ENCODE measurements at places on chromosomes 16 and 17.

DNA sequence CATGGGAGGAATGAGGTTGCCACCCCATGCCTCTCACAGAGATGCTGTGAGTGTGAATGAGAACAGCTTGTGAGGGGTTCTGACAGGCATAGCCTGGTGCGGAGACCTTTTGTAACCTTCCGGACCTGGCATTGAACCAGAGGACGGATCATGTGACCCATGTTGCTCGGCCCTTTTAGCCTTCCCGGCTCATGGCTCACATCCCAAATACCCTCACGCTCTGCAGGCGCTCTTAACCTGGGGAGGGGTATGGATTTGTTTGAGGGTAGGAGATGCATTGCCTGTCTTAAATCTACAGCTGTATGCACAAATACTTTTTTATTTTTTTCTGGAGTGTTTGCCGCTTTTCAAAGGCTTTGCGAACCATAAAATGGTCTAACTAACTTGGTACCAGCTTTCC is 102.4 kb upstream of the CRHR1 start:
- DNase-seq, result no peak

DNA sequence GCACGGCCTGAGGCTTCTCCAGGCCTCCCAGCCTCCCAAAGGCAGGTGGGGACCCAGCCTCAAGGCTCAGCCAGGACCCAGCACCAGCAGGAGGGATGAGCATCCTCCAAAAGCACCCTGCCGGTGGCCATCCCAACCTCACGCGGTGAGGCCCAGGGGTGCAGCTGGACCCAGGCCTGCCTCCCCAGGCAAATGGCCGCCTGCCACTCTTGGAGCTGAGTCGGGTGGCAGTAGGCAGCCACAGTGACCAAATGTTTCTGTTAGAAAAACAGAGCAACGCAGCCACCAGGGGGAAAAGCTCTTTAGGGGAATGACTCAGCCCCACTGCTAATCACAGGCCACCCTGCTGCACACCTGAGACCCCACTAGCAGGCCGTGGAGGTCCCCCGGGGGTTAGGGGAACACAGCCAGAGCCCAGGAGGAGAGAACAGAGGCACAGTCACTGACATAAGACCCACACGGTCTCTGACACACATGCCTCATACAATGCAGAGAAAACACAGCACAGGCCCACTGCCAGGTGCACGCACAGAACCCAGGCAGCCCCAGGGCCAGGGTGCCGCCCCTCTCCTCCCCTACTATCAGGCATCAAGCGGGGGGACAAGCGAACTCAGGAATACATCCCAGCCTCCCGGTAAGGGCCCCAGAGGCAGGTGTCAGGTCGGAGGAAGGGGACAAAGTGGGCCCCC is 12.4 kb downstream of the BCAR1 start:
- no peak for DNase-seq

- DNase-seq, result no peak
Measured at GRCh38 chr16:70809392-70810060, 8.6 kb upstream of the VAC14 start.

DNA sequence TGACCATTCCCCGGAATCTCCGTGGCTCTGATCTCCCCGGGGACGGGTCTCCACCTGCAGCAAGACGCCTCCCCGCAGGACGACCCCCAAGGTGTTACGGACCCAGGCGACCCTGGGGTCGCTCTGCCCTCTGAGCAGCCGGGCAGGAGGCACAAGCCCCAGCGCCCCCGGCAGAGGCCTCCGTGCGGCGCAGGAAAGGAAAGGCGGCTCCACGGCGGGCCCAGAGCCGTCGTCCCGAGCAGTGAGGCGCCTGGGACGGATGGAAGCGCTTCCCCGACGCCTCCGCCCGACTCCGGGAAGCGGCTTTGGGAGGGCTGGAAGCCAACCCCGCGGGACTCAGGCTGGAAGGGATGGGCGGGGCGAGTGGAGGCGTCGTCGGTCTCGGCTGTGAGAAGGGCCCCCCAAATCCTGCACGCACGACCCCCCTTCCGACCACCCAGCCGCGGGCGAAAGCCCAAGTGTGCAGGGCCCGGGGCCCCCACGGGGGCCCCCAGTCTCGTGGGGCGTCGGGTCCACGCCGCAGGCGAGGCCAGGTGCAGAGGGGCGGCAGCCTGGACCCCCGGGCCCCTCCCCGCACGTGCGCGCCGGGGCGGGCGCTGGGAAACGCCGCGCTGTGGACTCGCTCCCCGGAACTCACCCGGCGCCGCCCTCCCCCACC is 32.7 kb upstream of the RPH3AL start:
- peak; percentile 13 for DNase-seq

GRCh38 chr17:47802341-47803022 is 19.1 kb downstream of the OSBPL7 start:
- DNase-seq, result peak; percentile 57

DNA sequence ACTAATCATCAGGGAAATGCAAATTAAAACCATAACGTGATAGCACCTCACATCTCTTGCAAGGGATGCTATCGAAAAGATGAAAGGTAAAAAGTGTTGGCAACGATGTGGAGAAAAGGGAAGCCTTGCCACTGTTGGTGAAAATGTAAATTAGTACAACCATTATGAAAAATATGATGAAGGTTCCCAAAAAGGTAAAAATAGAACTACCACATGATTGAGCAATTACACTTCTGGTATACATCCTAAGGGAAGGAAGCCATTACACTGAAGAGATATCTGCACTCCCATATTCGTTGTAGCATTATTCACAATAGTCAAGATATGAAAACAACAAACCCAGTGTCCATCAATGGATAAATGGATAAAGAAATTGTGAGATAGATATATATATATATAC is 21.5 kb downstream of the ABCA10 start:
- no peak for DNase-seq

GRCh38 chr16:65062736-65063583 is 58.9 kb downstream of the CDH11 start:
- DNase-seq, result no peak

- no peak for DNase-seq
Measured at GRCh38 chr17:28746611-28747050, 2.8 kb downstream of the TRAF4 start.

- DNase-seq, result no peak
Measured at GRCh38 chr17:27429666-27430382, 26.4 kb upstream of the KSR1 start.

DNA sequence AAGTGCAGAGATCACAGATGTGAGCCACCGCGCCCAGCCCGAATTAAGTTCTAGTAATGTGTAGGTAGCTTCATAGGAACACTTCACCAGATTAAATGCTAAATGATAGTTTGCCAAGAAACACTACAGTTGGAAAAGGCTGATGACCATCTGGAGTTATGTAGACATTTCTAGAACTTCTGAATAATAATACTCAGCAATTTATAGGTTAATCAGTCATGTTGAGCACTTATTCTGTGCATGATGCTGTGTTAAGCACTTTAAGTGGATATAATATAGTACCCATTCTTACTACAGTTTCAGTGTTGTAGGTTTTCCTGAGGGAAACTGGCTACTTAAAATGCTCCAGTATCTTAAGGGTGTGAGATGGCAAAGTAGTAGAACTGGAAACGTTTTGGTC is 45.2 kb downstream of the NUP93 start:
- no peak for DNase-seq

DNA sequence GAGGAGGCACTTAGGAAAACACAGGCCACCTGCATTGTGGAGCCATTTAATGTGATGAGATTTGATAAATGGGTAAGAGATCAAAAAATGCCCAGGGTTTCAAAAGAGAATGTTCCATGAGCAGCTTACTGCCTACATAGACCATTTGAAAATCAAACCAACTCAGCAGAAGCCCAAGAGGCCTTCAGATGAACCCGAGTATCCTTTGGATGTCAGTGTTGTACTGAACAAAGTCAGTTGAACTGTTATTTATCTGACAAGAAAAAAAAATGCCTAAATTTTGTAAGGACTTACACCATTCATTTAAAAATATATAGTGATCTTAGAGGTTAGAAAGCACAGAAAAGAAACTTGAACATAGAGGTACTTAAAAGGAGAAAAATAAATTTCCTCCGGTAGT is 381.7 kb downstream of the ZFHX3 start:
- no peak for DNase-seq

DNA sequence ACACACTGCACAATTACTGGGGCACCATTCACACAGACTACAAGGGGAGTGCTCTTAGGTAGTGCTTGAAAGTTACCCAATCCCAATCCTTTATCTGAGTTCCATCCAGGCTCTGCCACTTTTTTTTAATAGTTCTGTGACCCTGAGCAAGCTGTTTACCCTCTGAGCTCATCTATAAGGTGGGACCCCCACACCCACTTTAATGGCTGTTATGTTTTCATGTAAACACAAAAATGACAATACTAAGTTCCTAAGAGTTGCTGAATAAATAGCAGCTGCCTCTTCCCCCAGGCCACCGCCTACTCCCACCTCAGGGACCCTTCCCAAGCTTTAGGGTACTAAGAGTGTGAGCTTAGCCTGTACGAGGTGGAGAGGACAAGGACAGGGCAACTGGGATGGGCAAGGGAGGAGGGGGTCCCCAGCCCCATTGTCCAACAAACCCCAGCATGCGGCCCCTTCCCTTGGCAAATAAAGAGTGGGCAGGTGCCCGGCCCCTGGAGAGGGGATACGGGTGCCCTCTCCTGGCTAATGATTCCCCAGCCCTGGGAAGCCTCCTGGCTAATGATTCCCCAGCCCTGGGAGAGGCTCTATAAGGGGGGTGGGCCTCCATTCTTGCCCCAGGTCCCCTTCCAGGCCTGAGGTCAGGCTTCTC is 14.6 kb downstream of the SLC13A2 start:
- no peak for DNase-seq

- DNase-seq, result no peak
Measured at GRCh38 chr17:27415120-27415795, 41.0 kb upstream of the KSR1 start.

DNA sequence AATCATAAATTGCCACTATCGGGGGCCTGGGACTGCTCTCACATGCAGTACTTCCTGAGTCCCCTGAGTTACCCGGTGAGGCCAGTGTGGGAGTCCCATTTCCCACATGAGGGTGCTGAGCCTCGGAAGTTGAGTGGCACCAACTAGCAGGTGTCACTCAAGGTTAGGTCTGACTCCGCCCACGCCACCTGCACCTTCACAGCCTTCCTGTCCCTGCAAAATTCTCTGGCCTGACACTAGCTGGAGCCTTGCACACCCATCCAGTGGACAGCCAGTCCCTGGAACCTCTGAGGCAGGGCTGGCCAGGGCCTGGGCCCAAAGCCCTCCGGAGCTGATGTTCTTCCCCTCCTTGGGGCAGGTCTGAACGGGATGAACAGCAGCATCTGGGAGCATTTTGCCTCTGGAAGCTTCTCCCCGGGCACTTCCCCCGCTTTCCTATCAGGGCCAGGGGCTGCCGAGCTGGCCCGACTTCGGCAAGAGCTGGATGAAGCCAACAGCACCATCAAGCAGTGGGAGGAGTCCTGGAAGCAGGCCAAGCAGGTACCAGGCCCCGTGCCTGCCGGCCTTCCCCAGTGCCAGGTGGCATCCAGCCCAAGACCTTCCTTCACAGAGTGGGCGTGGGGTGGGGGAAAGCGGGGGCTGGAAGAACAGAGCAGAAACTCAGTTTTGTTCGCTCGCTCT is 21.9 kb downstream of the UNC13D start:
- peak; percentile 32 for DNase-seq

DNA sequence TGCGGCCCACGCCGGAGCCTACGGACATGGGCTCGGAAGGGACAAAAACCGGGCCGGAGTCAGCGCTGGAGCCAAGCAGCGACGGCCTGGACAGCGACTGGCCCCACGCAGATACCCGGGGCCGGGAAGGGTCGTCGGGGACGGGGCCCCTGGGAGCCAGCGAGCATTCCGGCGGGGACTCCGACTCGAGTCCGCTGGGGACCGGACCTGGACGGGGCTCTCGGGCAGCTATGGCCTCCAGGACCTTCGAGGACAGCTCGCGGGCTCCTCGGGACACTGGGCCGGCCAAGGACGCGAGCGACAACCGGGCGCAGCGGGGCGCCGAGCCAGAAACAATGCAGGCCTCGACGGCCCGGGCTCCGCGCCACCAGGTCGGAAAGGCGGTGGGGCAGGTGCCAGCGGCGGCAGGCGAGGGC is 1.0 kb downstream of the MYO15B start:
- peak; percentile 31 for DNase-seq

- no peak for DNase-seq
Measured at GRCh38 chr17:56849131-56849530, 15.2 kb downstream of the DGKE start.

- DNase-seq, result no peak
Measured at GRCh38 chr17:77471984-77472461, 331.3 kb downstream of the SEC14L1 start.

DNA sequence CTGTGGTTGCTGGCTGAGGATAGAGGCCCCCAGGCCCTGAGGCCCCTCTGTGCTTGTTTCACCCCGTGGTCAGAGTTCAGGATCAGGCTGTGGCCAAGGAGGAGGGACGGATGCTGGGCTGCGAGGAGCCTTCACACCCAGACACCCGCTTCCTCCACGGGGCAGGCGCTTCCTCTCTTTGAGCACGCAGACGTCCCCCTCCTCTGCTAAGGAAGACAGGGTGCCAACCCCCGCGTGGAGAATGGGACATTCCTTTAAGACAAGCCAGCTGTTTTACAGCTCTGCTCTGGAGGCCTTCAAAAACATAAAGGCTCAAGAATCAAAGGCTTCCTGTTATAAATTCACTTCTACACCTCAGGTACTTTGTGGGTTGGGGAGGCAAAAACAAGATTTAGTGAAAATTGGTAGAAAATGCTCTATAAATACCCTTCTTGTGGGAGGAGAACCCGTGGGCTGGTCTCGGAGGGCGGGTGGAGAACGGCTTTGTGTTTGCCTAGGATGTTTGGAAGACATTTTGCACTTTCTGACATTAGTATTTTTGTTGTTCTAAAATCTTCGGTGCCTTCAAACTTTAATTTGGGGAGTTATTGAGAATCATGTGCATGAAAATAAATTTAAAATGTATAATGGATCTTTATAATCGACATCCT is 60.8 kb upstream of the FOXF1 start:
- DNase-seq, result no peak

DNA sequence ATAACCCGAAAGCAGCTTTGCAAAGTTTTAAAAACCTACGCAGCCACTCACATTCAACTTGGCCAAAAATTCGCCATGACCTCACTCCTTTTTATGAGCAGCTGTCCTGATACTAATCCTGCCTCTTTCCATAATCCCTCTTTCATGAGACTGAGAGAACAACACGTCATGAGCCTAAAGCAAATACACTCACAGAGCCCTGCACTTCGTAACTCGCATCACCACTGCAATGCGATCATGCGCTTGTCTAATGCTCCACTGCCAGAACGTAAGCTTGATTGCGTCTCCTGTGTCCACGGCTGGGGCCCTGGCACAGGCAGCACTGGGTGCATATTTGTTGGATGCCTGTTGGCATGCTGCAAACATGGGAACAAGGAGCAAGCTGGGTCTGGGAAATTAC is 36.2 kb downstream of the CDRT4 start:
- no peak for DNase-seq

DNA sequence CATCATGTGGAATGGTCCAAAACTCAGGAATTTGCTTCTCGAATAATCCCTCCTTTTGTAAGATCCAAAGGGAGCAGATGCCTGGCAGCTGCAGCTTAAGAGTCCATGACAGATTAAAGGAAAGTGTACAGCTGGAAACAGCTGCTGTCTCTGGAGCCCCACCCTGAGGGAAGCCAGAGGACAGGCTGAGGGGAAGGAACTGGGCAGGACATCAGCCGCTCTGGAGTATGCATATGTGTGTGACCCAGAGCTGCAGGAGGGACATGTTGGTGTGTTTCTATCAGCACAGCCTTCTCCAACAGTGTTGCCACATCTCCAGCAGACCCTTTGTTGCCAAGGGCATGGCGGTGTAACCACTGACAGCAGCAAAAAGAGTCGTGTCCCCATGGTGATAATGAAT is 46.2 kb downstream of the CYB561 start:
- DNase-seq, result no peak

- DNase-seq, result no peak
Measured at GRCh38 chr16:19776147-19776546, 58.1 kb downstream of the IQCK start.

GRCh38 chr16:84890427-84890826 is 70.6 kb downstream of the CRISPLD2 start:
- DNase-seq, result no peak
